ENCODE measurements at places on chromosomes 7 and 10.

GRCh38 chr10:7710446-7710845, 7.3 kb downstream of the ITIH2 start:
- no peak for DNase-seq

DNA sequence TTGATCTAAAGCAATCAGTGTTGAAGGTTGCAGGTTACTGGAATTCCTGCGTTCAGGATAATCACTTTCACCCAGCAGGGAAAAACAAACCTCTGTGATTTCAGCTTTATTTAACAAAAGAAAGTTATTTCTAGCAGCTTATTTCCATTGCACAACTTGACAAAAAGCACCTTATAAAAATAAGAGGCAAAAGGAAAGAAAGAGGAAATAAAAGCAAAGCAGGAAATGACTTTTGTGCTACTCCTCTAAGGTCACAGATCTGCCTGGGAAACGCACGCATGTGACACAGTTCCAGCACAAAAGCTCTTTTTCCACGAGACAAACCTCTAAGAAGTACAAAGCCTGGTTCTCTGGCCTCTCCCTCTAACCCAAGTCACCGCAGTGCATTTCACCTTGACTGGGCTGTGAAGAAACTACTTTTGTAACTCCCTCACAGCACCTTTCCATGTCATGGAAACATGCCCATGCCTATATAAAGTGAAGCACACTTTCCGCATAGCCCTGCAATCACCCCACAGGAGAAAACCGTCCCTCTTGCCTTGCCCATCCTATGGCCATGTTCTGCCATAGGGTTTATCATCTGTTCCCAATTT, 870 bp downstream of the ANK3 start:
- DNase-seq, result no peak

DNA sequence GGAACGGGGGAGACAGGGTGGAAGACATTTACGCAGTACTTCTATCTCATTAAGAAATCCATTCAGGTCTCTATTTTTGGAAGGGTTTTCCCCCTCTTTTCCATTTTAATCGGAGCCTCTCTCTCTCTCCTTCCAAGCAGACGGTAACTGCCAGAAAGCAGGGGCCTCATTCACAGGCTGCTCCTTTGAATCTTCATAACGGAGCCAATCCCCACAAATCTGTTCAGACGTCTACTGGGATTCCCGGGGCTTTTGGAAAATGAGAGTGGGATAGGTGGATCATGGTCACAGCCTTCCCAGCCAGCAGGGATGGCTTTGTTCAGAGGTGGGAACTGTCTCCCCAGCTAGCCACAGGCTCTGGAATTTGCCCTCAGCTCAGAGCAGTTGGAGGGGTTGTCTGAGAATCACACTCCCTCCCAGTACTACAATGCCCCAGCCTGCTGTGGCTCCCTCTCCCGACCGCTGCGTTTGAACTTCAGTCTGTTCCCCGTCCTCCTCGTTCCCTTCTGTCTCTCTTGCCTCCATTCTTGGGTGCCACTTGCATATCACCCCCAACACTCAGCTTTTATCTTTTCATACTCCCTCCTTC, 413.6 kb downstream of the PLXNA4 start:
- no peak for DNase-seq

GRCh38 chr7:39527296-39527695, 38.9 kb upstream of the YAE1 start:
- DNase-seq, result no peak

DNA sequence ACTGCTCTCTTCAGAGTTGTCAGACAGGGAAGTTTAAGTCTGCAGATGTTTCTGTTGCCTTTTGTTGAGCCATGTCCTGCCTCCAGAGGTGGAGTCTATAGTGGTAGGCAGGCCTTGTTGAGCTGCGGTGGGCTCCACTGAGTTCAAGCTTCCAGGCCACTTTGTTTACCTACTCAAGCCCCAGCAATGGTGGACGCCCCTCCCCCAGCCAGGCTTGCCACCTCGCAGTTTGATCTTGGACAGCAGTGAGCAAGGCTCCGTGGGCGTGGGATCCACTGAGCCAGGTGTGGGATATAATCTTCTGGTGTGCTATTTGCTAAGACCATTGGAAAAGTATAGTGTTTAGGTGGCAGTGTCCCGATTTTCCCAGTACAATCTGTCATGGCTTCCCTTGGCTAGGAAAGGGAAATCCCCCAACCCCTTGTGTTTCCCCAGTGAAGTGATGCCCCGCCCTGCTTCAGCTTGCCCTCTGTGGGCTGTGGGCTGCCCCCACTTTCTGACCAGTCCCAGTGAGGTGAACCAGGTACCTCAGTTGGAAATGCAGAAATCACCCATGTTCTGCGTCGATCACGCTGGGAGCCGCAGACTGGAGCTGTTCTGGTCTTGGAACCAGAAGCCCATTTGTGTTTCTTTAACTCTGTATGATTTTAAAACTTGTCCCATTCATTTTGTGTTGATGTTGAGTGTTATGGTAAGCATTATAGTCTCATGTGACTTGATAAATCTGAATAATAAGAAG, 89.2 kb upstream of the CALCR start:
- no peak for DNase-seq

DNA sequence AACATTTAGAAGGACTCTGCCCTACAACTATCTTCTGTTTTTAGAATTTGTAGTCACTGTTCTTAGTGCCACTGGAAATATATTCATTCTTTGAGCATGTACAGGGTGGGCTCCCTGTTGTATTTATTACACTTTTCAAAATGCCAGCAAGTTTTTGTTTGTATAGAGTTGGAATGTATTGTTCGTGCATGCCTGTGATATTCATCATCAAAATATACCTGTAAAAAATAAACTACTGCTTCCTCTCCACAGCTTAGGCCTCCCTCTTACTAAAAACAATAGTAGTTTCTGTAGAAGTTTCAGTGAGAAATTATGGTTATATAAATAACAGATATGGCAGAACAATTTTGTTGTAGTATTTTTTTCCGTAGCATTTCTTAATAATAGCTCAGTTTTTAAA, 61.6 kb downstream of the NHLRC2 start:
- DNase-seq, result no peak

- no peak for DNase-seq
Observed at GRCh38 chr7:54080971-54081370, 461.2 kb upstream of the VSTM2A start.

DNA sequence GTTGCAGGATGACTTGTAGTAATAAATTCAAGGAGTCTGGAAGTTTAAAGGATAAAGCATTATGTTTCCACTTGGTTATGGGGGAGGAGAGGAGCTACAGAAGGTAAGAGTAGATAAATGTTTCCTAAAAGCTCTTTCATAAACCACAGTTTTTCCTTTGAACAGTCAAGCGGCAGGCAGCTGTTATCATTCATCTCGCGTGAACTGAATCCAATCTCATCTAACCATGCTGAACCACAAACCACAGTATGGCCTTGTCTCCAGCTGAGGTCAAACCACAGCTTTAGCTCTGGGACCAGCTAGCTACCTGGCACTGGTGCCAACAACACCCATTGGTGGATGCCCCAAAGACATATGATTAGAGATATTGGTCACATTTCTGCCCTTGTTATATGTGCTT, 63.3 kb downstream of the NOC3L start:
- peak; percentile 29 for DNase-seq

DNA sequence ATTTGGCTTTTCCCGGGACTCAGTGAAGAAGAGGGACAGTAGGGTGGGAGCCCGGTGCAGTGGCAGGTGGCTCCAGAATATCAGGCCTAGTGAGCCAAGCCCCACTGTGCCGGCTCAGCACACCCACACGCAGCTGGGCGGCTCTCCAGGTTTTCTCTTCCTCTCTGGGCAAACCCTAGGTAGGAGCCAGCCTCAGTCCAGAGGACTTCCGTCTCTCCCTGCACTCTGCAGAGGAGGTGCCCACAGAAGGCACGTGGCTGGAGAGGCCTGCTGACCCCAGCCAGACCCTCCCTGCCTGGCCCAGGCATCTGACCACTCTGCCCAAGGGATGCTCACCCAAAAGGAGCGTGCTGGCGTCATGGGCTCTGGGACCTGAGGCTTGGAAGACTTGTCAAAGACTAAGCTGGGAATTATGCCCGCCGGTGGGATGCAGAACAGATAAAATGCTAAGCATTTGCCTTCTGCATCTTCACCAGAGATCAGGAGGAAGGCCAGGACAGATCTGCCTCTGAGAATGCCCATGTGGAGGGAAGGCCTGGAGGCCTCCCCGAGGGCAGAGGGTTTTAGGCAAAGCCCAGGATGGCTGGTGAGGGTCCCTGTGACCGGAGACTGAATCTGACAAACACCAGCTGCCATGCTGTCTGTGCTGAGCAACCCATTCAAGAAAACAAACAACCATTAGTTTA, 40.2 kb downstream of the TCERG1L start:
- no peak for DNase-seq

- no peak for DNase-seq
Observed at GRCh38 chr10:5068274-5068984, 25.8 kb upstream of the AKR1C3 start.

DNA sequence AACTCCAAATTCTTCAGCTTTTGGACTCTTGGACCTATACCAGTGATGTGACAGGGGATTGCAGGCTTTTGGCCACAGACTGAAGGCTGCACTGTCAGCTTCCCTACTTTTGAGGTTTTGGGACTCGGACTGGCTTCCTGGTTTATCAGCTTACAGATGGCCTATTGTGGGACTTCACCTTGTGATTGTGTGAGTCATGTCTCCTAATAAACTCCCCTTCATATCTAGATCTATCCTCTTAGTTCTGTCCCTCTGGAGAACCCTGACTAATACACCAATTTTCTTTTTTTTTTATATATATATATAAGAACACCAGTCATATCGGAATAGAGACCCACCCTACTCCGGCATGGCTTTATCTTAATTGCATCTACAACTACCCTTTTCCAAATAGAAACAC, 166.8 kb downstream of the ETV1 start:
- DNase-seq, result no peak

- DNase-seq, result no peak
Observed at GRCh38 chr7:158633055-158633956, 45.7 kb upstream of the PTPRN2 start.

DNA sequence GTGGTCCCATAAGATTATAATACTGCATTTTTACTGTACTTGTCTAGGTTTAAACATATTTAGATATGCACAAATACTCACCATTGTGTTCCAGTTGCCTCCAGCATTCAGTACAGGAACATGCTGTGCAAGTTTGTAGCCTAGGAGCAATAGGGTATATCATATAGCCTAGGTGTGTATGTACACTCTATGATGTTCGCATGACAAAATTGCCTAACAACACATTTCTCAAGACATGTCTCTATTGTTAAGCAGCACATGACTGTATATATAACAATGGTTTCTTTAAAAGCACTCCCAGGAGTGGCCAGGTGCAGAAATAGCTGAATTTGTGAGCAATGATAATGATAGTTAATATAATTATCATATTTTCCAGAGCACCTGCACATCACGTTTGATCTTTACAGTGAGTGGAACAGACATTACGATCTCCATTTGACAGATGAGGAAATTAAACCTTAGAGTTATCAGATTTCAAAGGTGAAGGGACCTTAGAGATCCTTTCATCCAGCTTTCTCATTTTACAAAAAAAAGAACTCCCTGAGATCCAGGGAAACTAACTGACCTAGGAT, 99.2 kb upstream of the PDCD4 start:
- DNase-seq, result no peak

GRCh38 chr7:124791426-124791825, 25.8 kb upstream of the GPR37 start:
- no peak for DNase-seq

GRCh38 chr10:112813866-112814591, 136.0 kb upstream of the TCF7L2 start:
- DNase-seq, result no peak

DNA sequence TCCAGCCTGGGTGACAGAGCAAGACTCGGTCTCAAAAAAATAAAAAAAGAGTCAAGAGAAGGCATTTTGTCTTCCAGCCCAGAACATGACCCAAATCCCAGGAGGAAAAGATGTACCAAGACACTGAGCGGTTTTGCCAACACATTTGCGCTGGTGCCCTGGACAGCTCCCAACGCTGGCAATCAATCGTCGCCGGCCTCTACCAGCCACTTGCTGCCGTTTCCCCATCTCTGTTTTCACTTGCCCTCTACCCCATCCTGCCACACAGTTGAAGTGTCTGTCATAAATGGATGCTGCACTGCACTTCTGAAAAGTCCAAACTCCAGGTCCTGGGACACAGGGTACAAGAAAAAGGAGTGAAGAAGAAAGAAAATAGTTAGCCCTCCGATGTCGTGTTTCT, 29.7 kb upstream of the CRTAC1 start:
- no peak for DNase-seq

- DNase-seq, result no peak
Observed at GRCh38 chr7:148241700-148242293, 348.8 kb upstream of the C7orf33 start.

DNA sequence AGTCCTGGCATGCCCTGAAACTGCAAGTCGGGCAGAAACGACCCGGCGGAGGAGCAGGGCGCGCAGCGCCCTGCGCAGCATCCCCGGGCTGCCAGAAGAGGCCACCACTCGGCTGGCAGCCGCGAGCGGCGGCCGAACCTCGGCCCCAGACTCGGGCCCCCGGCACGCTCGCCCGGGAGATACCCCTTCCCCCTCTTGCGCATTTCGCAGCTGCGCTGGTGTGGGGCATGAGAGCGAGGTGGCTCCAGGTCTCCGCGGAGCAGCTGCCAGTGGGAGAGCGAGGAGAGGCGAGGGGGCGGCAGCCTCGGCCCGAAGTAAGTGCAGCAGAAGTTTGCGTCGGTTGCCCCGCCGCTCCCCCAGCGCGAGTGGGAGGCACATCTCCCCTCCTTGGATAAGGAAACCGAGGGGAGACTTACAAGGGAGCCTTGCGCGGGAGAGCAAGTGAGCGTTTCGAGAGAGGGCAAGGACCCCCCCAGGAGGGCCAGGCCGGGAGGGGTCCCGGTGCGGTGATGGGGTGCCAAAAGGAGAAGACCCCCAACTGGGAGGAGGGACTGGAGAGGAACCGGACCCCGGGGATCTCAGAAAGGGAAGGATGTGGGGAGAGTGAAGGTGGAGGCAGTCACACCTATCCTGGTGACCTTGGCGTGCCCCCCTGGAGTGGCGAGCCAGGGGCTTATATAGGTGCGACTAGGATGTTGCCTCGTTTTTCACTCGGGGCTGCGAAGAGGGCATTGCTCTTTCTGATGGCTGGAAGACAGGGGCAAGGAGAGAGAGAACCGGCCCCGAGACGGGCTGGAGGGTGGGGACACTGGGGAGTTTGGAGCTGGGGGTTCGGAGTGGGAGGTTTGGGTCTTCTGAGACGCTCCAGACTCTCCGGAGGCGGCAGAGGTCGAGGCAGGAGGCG, 256.3 kb downstream of the OTUD1 start:
- DNase-seq, result no peak
